GM12891 (cell line): ENCODE measurements at places on chromosomes 5 and 9.

GRCh38 chr5:150513375-150514309 is 5.7 kb downstream of the NDST1 start:
- DNase-seq, result no peak

GRCh38 chr5:81058121-81058520 is 98.0 kb downstream of the RASGRF2 start:
- no peak for DNase-seq

DNA sequence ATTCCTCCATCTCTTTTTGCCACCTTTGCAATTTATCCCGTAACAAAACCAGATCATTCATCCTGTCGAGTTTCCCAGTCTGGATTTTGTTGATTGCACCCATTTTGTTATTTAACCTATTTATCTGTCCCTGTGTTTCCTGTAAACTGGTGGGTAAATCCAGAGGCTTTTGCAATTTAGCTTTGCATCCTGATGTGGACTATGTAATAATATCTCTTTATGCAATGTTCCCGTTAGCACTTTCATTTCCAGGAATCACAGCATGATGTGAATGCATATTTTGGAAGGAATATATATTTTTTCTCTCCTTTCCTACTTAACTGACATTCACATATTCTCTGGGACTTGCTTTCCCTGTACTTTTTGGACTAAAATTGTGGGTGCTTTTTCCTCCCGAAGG is 240.3 kb upstream of the GAS1 start:
- no peak for DNase-seq

DNA sequence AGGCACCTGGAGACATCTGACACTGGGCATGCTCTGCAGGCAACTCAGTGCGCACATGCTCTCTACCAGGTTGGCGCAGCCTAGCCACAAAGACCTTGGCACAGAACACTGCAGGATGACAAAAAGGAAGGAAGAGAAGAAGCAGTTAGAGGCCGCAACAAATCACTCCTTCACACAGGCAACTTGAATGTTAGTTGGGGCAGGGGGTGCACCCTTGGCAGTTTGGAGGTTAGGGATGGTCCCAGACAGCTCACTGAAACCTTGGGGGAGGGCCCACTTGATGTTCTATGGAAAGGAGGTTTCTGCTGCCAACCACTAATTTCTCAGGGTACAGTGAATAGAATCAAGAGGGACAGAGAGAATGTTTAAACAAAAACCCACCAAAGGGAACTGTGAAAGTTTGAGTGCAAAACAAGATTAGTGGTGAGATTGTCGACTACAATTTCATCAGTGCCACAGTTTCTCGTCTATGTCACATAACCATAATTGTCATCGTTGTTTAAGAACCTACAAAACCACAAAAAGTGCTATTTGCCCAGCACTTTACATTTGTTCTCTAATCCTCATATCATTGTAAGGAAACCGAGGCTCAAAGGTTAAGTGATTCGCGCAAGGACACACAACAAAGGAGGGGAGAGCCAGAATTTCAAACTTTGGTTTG is 48.7 kb downstream of the FBXW11 start:
- DNase-seq, result no peak

DNA sequence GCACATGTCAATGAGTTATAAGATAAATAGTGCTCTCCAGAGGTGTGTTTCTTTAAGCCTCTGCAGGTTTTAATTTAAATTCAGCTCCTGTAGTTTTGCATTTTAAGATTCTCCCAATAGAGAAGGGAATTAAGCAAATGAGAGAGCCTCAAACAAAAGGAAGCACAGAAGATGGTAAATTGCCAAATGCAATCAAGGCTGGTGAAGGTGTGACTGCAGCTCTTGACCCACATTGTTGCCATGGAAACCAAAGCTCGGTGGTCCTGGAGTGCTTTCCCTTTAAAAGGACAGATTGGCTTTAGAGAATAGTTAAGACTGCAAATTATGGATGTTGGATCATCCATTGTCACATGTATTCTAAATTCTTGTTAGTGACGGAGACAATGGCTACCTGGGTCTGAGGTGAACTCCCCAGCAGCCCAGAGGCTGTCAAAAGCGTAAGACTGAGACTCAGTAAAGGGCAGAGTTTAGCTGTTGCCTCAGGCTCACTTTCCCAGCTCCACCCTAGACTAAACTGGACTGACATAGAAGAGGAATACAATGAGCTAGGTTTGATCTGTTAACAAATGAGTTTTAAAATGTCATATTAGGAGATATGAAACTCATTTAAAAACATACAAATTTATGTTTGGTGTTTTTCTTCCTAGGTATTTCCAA is 12.3 kb downstream of the GAPT start:
- DNase-seq, result no peak

DNA sequence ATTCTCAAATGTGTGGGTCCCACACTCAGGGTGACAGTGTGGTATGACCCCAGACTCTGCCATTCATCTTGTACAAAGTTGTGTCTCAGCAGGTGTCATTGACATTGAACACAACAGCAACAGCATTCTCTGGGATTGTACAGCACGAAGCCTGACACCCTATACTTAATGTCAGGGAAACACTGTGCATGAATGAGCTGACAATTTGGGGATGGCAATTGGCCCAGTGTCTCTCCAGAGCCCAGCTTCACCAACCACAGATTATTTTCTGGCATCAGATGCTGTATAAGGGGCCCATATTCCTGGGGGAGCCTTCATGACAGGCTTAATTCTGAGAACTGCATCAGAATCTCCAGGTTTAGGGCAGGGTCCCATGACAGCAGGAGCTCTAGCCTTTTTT is 143.2 kb downstream of the GCNT1 start:
- DNase-seq, result no peak

- DNase-seq, result no peak
Measured at GRCh38 chr9:93217706-93218105, 33.8 kb downstream of the WNK2 start.

DNA sequence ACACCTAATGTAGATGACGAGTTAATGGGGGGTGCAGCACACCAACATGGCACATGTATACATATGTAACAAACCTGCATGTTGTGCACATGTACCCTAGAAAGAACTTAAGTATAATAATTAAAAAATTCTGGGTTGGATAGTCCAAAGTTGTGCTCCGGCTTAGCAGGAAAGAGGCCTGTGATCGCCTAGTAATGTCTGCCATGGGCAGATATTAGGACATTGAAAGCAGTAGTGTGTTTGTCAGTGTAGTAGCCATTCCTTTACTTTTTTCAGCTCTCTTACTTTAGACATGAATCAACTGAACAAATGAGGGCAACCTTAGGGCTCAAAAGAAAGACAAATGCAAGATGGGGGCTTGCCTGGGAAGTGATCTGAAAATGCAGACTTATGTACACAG is 58.9 kb downstream of the PPARGC1B start:
- no peak for DNase-seq

GRCh38 chr5:84688566-84688965 is 303.9 kb upstream of the EDIL3 start:
- DNase-seq, result no peak

- no peak for DNase-seq
Measured at GRCh38 chr9:109497226-109498153, 617 bp downstream of the PTPN3 start.

- no peak for DNase-seq
Measured at GRCh38 chr9:135103931-135104639, 16.6 kb downstream of the OLFM1 start.

- no peak for DNase-seq
Measured at GRCh38 chr9:78871086-78871451, 574.1 kb downstream of the PSAT1 start.
